ENCODE measurements at places on chromosomes 16 and 17. TPM values are rescaled to one million over a fixed set of nuclear protein-coding genes. Genes with fewer than 3 reads are reported as not detected.

GRCh38 chr17:65182233-65182632 lies 45.1 kb downstream of the RGS9 start:
- DNase-seq: no peak

- DNase-seq: no peak
These were observed 13.1 kb upstream of the GRB2 start for GRCh38 chr17:75418531-75418930.

DNA sequence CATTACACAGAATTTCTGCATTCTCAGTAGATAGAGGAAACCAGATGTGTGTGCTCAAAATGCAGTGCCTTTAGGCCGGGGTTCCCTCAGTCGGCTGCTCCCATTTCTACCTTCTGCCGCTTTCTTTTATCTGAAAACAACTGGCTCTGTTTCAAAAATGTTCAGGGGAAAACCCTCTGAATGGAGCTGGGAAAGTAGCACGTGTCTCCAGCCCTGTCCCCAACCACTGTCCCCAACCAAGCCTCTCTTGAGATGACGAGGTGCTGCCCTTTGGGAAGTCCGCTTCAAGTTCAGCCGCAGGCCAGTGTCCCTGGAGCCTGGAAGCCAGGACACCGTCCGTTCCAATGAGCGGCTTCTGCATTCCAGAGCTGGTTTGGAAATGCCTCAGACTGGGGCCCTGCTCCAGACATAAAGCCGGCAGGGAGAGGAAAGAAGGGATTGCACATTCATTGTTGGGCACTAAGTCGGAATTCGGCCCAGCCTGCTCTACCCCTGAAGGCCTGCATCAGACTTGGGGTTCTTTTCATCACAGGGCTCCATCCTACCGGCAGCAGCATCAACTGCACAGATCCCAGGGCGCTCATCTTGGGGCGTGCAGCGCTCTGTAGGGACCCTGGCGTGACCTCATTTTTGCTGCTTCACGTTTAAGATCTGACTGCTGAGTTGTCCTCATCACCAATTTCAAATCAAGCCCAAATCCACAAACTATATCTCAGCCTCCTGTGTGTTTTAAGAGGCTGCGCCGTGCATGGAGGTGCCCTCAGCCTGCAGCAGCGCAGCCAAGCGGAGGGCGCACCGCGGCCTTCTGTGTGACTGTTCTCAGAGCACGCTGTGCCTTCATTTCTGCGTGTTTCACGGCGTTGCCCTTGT lies 111.3 kb downstream of the BANP start:
- DNase-seq: no peak

DNA sequence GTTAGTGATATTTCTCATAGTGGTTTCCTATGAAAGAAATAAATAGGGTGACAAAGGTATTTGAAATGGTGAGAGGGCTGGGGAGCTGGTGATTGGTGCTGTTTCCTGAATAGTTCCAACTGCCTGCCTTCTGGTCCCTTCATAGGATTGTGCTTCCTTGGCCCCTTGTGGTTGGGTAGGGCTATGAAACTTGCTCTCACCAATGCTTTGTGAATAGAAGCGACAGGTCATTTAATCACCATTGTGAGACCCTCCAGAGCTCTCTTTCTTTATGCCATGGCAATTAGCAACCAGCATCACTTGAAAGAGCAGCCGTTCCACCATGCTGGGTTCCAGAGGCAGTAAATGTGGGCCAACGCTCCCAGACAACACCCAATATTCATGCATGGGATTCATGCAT lies 23.7 kb upstream of the WWOX start:
- no peak for DNase-seq

The SNN gene
- total RNA-seq: 11.7 TPM

DNA sequence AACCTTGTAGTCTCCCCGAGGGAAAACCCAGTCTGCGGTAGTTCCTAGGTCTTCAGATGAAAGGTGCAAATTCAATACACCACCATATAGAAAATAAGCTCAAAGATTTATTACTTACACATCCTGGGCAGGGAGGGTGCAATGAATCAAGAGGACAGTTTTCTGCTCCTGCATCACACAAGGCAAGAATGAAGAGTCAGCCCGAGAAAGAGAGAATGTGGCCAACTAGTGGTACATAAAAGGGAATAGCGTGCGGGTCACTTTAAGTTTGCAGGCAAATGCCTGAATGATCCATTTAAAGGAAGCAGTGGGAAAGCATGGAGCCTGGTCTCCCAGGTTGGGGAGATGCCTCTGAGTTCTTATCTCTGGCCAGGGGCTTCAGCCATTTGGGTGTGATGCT lies 403.4 kb downstream of the GRIN2A start:
- DNase-seq: no peak

GRCh38 chr17:72710202-72710601 lies 382.3 kb downstream of the SLC39A11 start:
- DNase-seq: no peak

DNA sequence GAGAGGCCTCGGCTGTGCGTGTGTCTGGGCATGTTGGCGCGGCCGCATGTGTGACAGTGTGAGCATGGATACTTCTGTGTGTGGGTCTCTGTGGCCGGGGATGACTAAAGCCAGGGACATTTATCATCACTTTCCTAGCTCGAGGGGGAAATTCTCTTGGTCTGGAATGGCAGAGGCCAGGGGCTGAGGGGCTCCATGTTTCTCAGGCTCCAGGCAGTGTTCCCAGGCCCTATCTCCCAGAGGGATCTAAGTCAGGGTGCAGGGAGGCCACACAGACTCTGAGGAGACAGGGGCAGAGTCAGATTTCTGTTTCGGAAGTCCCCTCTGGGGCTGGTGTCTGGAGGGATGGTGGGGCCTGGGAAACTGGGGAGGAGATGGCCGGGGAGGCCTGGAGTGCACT lies 23.7 kb upstream of the SPNS2 start:
- no peak for DNase-seq

GRCh38 chr16:79597277-79598062 lies 3.1 kb downstream of the MAF start:
- DNase-seq: no peak

The KCNJ18 gene
- total RNA-seq: not detected

- no peak for DNase-seq
These were observed 173.5 kb downstream of the C16orf95 start for GRCh38 chr16:87143661-87144121.

DNA sequence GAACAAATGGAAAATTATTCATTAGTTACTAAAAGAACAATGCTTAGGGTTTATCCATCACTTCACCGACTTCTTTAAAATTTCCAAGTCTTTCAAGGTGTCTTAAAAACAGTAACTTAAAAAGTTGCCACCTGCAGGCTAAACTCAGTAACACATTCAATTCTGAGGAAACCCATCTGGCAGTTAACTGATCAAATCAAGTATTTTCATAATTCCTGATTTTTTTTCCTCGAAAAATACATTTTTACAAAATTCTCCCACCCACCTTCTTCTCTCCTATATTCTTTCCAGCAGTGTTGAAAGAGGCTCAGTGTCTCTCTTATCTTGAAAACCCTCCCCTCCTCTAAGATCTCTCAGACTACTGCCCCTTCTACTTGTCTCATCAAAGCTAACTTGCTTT lies 29.9 kb downstream of the PARN start:
- DNase-seq: no peak

GRCh38 chr17:72349011-72349410 lies 228.2 kb downstream of the SOX9 start:
- DNase-seq: no peak

DNA sequence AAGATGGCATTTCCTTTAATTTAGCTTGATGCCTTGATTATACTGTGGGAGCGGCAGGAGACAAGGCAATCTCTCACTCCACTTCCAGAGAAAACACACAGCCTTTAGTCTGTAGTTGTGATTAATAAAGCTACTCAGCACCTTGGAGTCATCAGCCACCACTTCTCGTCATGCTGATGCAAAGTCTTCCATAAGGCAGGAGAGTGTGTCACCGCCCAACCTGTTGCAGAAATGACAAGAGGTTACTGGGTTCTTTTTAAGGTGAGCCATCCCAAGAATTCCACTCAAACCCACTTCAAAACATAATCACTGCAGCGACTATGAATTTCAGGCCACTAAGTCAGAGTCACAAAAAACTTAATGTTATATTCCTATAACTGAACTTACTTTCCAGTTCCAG lies 223.9 kb upstream of the TOX3 start:
- no peak for DNase-seq

GRCh38 chr17:15944759-15945526 lies at the start of gene ADORA2B:
Gene ADORA2B, plus strand, starts transcription at chr17:15945130. Its CDS starts 119 bp downstream, at chr17:15945249.
- peak; percentile 95 for DNase-seq

DNA sequence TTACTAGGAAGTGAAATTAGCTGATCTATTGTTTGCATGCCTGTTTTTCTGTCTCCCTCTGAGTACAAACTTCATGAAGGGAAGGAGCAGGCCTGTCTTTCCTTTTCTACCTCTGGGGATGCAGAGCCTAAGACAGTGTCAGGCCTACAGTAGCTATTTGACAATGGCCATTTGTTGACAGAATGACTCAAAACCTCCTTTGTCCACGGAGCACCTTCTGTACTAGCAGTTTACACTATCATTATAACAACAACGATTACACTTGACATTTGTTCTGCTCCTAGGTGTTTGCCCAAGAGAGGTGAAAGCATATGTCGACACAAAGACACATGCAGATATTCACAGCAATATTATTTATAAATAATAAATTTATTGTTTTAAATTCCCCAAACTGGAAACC lies 132.3 kb upstream of the IRX3 start:
- DNase-seq: no peak

DNA sequence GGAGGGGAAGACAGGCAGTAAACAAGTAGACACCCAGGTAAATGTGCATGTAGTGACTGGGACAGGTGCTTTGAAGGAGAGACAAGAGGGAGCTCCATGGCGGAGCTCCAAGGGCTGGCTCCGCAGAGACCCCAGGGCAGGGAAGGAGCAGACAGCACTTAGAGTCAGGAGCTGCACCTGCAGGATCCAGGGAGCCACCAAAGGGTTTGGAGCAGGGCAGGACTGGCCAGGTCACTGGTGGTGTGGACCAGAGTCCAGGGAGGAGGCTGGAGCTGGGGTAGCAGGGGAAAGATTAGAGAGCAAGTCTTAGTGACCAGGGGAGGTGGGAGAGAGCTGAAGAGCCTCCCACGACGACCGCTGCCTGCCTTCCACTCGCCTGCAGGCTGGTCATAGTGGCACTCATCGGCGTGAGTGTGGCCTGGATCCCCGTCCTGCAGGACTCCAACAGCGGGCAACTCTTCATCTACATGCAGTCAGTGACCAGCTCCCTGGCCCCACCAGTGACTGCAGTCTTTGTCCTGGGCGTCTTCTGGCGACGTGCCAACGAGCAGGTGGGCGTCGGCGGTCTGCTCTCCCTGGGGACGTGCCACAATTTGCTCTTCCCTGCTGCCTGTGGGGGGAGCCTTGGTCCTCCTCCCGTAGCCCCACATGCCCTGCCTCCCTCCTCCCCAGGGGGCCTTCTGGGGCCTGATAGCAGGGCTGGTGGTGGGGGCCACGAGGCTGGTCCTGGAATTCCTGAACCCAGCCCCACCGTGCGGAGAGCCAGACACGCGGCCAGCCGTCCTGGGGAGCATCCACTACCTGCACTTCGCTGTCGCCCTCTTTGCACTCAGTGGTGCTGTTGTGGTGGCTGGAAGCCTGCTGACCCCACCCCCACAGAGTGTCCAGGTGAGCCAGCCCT lies 14.7 kb upstream of the FAM83G start:
- peak; percentile 80 for DNase-seq

Measured in SJCRH30 (cell line).